ENCODE measurements at places on chromosomes 13 and 19. TPM values are rescaled to one million over a fixed set of nuclear protein-coding genes. Genes with fewer than 3 reads are reported as not detected.

Gene ZNF486
- 2.6 TPM for polyA plus RNA-seq

- DNase-seq: no peak
Observed at GRCh38 chr19:7657131-7657751, 11.6 kb upstream of the RETN start.

Gene SYT5
- not detected for polyA plus RNA-seq

DNA sequence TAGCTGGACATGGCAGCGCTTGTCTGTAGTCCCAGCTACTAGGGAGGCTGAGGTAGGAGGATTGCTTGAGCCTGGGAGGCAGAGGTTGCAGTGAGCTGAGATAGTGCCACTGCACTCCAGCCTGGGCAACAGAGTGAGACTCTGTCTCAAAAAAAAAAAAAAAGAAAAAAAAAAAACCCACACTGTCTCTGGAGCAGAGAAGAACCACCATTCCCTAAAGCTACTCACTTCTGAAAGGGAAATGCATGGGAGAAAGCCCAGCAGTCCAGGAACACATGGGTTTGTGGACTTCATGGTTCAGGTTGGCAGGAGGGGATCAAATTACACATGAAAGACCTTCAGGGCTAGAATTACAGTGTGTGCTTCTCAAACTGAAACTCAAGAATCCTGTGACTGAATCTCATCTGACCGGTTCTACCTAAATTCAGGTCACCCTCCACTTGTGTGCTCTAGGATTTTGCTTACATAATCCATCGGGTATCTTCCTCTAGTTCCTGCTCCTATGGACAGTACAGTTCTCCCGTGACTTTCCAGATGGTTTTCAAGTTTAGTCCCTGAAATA is 30.2 kb upstream of the CPB2 start:
- DNase-seq: peak; percentile 76

DNA sequence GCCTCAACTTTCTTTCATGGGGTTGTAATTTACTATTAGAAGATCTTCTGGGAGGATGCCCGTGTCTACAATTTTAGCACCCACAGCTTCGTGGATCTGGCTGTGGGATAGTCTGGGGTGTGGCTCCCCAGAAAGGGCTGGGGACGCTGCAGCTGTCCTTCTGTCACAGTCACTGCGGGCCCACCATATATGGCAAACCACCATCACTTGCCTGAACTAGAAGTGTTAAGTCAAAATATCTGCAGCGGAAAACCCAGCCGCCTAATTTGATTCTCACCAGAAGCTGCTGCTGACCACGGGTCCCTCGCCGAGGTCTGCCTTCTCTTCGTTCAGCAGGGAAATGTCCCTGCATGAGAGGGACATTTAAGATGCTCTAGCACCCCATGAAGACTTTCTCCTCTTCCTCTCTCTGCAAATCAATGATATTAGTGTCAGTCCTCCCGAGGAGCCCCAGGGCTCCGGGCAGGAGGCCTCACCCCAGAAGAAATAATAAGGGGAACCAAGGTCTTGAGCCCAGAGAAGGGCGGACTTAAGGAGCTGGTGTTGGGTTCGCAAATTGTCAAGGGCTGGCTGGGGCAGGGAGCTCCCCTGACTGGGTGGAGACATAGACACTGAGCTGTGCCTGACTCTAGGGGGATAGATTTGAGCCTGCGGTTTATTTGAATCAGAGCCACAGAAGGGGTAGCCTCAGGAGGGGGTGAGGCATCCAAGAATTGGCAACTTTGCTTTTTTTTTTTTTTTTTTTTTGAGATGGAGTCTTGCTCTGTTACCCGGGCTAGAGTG is 3.0 kb upstream of the MATK start:
- DNase-seq: no peak

- DNase-seq: peak; percentile 65
Observed at GRCh38 chr13:56909896-56910600, 230.7 kb upstream of the PRR20A start.
